ENCODE measurements at places on chromosomes 3 and 15.

DNA sequence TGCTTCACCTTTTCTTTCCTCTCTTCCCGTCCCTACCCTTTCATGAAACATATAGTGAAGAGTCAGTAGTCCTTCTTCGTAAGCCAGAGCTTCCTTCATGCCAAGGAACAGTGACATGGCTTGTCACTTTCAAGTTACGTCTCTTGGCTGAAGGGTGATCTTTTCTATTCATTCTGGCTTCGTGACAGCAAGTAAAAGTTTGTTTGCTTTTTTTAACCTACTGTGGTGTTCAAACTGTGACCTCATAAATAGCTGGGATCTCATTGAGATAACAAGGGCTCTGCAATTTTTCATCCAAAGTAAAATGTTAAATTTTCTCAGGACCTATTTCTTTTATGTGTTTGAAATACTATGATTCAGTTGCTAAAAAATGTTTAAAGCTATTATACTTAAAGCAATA, 10.5 kb downstream of the CDIN1 start:
- DNase-seq: no peak

DNA sequence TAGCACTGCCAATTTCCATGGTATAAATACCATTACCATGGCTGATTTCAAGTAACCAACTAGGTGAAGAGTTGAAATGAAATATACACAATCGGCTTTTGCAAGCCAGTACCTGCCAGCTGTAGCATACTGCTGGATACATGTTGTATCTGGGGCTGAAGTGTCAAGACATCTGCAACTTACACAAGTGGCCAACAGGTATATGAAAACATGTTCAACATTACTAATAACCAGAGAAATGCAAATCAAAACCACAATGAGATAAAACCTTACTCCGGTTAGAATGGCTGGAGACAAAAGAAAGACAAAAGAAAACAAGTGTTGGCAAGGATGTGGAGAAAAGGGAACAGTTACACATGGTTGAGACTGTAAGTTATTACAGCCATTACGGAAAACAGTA, 11.6 kb downstream of the ATOSA start:
- DNase-seq: no peak

GRCh38 chr3:72932416-72932815, 44.6 kb downstream of the GXYLT2 start:
- no peak for DNase-seq

DNA sequence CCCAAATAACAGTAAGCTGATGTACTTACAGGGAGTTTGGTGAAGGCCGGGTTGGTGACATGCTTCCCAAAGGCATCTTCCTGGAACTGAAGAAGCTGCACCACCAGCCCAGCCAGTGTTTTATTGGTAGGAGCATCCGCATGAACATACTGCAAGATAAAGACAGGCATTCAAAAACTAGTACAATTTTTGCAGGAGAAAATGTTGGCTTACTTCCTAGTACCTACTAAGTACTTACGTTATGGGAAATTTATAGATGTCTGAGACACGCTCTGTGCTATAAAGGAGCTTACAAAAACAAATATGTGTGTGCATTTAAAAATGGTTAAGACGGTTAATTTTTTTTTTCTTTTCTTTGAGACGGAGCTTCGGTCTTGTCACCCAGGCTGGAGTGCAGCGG, 8.9 kb downstream of the SMARCC1 start:
- DNase-seq: no peak

DNA sequence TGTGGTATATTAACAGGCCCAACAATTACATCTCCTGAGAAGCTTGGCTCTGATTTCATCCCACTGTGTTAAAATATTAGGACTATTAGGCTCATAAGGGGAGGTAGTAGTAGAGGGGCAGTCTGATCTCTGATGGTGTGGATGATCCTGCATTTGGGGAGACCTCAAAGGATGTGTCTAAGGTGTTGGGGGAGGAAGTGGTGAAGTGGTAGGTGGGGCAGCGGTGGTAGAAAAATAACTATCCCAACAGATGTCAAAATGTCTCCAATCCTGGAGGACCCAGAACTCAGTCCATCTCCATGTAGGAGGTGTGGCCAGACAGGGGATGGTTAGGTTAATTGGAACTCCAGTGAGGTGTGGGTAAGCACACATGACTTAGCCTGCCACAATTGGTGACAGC, 10.4 kb upstream of the IQCF6 start:
- DNase-seq: no peak

DNA sequence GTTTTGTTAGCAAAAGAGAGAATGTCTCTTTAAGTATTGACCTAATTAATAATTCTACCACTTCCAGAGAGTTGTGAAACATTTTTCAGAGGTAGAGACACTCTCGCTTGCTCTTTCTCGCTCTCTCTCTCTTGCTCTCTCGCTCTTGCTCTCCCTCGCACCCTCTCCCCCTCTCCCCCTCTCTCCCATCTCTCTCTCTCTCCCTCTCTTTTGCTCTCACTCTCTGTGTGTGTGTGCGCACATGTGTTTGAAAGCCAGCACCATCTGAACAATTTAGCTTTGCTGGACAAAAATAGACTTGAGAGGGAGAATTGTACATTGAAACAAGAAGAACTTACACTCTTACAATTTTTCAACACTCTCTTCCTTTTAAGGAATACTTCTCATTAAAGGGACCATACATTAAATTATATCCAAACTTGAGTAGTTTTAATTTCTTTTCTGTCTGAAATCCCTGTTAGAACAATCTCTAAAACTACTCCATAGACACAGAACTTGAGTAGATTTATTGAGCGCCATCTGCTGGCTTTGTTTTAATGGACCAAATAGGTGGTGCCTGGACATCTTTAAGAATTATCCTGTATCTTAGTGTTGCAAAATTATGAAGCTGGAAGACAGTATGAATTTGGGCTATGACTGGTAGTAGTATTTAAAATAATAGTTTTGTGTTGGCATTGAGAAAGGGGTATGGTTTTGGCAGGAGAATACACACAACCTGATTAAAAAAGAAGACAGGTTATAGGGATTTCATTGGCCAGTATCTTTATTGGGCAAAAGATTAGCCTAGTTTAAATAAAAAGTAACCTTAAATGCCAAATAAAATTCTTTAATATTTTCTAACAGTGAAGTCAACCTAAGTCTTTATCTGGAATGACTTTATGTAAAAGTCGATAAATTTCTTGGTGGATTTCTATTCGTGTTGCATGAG, 124.6 kb downstream of the AKAP13 start:
- DNase-seq: no peak

GRCh38 chr3:183555541-183556081, at the start of gene KLHL6:
Gene KLHL6, minus strand, starts transcription at chr3:183555706. Its CDS starts 53 bp downstream, at chr3:183555653.
- DNase-seq: peak; percentile 72

DNA sequence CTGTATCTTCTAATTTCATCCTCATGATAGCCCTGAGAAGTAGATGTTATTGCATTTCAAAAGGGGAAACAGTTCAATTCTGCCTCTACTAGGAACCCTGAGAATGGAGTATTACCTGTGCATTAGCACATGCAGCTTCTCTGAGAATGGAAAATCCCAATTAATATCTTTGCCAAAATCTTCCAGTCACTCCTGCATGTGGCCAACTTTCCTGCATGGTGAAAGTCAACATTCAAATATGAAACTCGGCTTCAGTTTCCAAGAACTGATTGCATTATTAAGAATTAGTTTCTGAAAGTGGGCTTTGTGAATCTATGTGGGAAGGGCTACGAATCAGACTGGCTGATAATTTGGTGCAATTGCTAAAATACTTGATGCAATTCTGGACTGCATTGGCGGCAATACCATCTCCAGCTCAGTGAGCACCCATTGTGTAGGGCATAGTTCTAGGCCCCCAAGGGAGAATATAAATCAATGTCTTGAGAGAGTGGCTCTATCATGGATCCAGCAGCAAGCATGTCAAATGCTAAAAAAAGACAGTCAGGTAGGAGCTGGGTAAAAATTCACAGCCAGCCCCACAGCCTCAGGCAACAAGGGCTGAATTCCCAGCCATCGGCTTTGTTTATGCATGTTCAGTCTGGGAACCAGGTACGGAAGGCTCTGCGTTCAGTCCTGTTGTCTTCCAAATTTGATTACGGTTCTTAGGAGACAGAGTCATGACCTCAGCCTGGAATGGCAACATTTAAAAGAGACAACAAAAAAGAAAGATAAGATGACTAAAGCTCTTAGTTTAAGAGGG, 18.8 kb upstream of the BCL6 start:
- DNase-seq: no peak

GRCh38 chr15:96362755-96363651, 32.5 kb downstream of the NR2F2 start:
- no peak for DNase-seq

DNA sequence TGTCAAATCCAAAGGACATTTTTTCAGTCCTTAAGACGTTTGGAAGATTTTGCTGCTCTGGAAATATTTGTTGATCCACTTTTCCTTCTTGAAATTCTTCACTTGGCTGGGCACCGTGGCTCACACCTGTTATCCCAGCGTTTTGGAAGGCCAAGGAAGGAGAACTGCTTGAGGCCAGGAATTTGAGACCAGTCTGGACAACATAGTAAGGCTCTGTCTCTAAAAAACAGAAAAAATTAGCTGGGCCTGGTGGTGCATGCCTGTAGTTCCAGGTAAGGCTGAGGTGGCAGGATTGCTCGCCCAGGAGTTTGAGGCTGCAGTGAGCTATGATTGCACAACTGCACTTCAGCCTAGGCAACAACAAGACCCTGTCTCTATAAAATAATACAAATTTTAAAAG, 173.9 kb upstream of the MITF start:
- DNase-seq: no peak

- DNase-seq: no peak
These were observed 1.5 kb downstream of the PLCL2 start for GRCh38 chr3:16886303-16886683.

- no peak for DNase-seq
These were observed 493.3 kb downstream of the MAGI1 start for GRCh38 chr3:65545429-65545828.

- DNase-seq: no peak
These were observed 56.6 kb downstream of the CEP63 start for GRCh38 chr3:134542287-134542958.

DNA sequence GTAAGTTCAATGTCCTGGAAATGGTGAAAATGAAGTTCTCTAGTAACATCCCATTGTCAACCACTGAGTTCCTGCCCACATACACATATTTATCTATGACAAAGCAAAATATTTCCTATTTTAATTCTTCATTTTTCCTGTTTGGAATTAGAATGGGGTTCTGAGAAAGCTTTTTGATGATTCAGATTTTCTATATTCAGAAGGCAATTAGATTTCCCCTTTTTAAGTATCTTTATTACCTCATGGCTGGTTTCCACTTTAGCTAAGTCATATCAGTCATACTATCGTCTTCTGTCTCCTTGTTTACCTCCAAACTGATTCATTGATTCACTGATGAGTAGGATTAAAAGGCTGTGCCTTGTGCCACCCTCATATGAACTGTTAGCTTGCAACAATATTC, 17.9 kb downstream of the ETFA start:
- DNase-seq: no peak

DNA sequence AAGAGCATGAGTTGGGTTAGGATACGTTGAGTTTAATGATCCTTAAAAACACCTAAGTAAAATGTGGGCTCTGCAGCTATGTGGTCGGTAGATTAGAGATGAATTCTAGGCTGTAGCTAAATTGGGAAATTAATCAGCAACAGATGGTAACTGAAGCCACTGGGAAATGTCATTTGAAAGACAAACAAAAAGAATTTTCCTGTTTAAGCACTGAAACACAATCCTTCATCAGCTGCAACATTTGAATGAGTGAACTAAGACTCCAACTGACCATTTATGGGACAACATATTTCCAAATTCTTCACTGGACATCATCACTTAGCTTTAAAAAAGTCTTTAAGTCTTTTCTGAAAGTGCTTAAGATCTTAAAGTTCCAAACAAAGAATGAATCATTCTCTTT, 226.9 kb downstream of the ZNF385D start:
- DNase-seq: no peak

GRCh38 chr3:162489853-162490252, 993.2 kb downstream of the OTOL1 start:
- no peak for DNase-seq

DNA sequence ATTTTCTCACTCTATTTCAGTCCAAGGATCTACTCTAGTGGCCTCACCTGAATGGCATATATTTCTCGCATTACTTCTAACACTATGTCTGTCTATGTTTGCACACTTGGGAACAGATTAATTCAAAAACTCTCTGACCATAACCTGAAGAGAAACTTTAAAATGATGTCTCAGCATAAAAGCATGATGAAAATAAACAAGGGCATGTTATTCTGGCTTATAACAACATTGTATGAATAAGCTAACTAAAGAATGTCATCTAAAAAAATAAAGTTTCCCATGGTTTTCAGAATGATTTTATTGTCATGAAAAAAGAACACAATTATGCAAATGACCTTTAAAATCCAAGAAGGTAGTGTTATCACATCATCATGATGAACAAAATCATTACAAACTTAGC, 85.5 kb upstream of the ROBO2 start:
- no peak for DNase-seq

GRCh38 chr3:37765591-37766488, 95.8 kb upstream of the CTDSPL start:
- no peak for DNase-seq

GRCh38 chr15:100972975-100973350, 53.8 kb downstream of the LRRK1 start:
- no peak for DNase-seq

DNA sequence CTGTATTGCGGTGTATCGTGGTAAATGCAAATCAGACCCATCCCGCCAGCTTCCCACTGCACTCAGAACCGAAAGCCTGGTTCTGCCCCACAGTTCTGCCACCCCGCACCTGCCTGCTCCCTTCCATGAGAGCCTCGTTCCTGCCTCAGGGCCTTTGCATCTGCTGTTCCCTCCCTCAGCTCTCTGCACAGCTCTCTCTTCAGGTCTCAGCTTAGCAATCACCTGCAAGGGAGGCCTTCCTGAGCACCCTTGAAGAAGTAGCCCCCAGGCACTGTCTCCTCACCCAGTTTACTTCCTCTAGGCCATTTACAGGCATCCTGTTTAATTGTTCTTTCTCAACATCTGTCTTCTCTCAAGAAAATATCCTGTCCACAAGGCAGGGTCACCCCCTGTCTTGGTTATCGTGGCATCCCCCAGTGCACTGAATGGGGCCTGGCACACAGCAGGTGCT, 13.3 kb upstream of the IQSEC1 start:
- no peak for DNase-seq

- DNase-seq: no peak
These were observed 3.3 kb upstream of the CCDC54 start for GRCh38 chr3:107373896-107374295.

GRCh38 chr3:179526482-179526881, 36.2 kb upstream of the ACTL6A start:
- no peak for DNase-seq

DNA sequence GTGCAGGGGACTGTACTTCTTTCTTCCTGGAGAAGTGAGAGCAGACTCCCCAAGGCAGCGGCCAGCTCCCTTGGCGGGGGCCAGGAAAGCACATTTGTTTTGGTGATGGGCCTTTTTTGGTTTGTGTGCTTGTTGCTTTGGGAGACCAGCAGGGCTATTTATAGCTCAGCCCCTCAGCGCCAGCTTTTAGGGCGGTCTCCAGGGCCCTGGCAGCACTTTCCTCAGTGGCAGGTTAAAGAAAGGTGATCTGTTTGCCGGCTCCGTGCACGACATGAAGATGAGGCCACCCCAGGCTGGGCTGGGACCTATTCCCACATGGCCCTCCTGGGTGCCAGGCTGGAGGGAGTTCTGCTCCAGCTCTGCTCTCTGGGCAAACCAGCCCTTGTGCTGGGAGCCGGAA, 21.8 kb downstream of the SLC6A11 start:
- DNase-seq: no peak

GRCh38 chr3:154431043-154431442, 1.1 kb upstream of the GPR149 start:
- DNase-seq: no peak

GRCh38 chr3:56763233-56763632, 38.5 kb downstream of the ARHGEF3 start:
- no peak for DNase-seq

- no peak for DNase-seq
These were observed 3.7 kb upstream of the CNTN4 start for GRCh38 chr3:2094941-2095340.
